ENCODE measurements at places on chromosomes 5 and 9.

GRCh38 chr9:80602291-80602690, 1030.5 kb downstream of the TLE4 start:
- no peak for DNase-seq

DNA sequence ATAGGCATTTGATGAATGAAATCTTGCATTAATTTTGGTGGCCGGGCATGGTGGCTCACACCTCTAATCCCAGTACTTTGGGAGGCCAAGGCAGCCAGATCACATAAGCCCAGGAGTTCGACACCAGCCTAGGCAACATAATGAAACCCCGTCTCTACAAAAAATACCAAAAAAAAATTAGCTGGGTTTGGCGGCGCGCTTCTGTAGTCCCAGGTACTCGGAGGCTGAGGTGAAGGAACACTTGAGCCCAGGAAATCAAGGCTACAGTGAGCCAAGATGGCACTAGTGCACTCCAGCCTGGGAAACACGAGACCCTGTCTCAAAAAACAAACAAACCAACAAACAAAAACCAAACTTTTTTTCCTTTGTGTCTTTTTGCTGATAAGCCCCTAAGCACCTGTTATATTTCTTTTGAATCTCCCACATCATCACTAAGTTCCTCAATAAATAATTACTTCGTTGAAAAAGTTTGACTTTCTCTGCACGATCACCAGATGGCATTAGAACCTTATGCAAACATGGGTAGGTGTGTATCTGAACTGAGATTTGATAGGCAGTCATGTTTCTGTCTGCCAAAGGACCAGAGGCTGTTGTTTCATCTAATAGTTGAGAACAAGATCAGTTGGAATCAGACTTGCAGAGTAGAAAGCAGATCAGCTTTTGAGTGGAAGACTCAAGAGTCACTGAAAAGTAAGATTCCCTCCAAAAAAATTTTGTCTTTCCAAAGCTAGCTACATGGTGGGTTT, 5.5 kb upstream of the MATR3 start:
- no peak for DNase-seq

GRCh38 chr5:135436951-135437418, 10.2 kb downstream of the DCANP1 start:
- no peak for DNase-seq

DNA sequence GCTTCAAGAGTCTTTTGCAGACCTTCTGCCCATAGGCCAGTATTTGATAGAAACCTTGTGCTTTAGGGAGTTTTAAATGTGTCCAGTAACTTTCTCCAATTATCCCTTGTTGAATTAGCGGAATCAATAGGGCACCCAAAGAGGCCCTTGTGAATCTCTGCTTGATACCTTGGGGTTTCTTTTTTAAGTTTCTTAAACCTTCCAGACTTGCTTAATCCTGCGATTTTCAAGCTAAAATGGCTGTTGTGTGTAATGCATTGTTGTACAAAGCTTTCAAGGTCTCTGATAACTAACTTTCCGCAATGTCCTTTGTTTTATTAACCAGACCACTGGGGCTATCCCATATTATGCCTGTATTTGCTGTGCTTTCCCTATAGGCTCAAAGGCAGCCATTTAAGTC, 577.4 kb upstream of the RORB start:
- DNase-seq: no peak

GRCh38 chr9:78319197-78320029, 22.5 kb downstream of the PSAT1 start:
- DNase-seq: no peak
